ENCODE measurements at places on chromosomes 1 and 21.

GRCh38 chr1:170776777-170777176 lies 112.8 kb downstream of the PRRX1 start:
- DNase-seq: no peak

GRCh38 chr1:109091078-109091838 lies 694 bp downstream of the TMEM167B start:
- peak; percentile 50 for DNase-seq

DNA sequence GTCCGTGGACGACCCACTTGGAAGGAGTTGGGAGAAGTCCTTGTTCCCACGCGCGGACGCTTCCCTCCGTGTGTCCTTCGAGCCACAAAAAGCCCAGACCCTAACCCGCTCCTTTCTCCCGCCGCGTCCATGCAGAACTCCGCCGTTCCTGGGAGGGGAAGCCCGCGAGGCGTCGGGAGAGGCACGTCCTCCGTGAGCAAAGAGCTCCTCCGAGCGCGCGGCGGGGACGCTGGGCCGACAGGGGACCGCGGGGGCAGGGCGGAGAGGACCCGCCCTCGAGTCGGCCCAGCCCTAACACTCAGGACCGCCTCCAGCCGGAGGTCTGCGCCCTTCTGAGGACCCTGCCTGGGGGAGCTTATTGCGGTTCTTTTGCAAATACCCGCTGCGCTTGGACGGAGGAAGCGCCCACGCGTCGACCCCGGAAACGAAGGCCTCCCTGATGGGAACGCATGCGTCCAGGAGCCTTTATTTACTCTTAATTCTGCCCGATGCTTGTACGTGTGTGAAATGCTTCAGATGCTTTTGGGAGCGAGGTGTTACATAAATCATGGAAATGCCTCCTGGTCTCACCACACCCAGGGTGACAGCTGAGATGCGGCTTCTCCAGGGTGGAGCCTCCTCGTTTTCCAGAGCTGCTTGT lies 32.4 kb downstream of the PRMT2 start:
- peak; percentile 73 for DNase-seq

- peak; percentile 40 for DNase-seq
Observed at GRCh38 chr1:167720965-167721616, 691 bp upstream of the MPZL1 start.

DNA sequence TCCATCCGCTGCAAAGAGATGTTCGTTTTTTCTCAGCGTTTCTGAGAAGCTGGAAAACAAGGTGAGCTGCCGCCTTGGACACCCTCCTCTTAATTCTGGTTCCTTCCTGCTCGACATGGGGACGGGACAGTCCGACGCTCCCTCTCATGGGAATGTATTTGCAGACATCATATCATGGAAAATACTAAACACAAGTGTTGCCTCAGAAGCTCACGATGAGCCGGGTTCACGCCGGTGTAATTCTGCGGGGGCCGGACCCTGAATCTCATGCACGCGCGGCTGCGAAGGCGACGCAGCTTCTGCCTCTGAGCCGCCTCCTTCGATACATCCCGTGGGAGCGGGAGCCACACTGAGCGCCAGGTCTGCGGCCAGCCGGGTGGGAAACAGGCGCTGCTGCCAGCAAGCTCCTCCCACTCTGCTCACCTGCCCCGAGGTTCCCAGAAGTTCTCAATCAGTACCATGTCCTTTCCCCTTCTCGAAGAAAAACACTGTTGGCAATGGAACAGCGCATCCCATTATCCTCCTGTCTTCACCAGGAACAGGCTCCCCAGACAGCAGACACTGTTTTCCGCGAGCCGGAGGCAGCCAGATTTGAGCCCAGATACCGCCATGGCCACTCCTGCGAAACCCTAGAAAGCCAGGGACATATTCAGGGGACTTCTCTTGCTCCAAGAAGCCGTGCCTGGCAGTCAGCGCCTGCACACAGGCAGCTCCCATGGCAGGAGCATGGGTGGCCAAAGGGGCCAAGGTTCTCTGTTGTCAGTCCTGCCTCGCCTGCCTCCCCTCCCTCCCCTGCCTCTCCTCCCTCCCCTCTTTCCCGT lies 98.0 kb downstream of the WDR4 start:
- DNase-seq: peak; percentile 2

DNA sequence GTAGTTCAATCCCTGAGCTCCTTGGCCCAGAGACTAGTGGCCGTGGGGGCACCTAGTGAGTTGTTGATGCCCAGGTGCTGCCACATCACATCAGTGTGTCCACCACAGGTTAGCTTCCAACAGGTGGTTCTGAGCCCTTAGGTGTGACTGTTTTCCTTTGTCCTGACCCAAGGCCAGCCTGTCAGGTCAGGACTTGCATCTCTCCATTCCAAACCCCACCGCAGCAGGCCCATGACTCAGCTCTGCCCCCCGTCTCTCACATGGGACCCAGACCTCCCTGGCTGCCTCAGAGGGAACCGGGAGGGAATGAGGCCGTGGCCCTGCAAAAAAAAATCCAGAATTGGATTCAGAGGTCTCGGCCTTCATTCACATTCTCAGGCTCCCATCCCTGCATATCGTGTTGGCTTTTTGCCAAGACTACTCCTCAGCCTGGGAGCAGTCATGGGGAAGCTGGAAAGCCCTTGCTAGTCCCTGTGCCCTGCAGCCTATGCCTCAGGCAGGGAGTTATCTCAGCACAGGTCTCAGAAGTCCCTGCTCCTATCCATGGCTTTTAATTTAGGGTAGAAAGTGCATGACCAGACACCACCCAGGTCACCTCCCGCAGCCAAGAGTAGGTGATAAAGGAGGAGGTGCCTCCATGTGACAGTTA lies 7.2 kb downstream of the INAVA start:
- no peak for DNase-seq

DNA sequence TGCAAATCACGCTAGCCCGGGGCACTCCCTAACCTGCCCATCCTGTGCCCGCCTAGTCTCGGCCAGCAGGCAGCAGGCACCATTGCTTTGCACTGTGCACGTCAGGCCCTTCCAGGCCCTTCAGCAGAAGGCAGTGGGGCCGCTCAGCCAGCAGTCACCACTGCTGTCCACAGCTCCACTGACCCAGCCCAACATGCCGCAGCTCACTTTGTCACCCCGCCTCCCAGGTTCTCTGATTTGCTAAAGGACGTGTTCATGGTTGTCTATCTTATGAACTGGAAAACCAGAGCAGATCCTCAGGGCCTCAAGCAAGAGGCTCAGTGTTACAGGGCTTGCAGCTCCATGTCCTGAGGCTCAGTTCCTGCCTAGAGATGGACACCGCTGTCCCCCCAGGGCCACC lies 14.2 kb upstream of the SPOCD1 start:
- no peak for DNase-seq

- peak; percentile 97 for DNase-seq
Observed at GRCh38 chr21:21200103-21200938, 202.1 kb downstream of the NCAM2 start.

- DNase-seq: no peak
Observed at GRCh38 chr1:25074351-25075227, 144.5 kb upstream of the RUNX3 start.

- no peak for DNase-seq
Observed at GRCh38 chr1:10383630-10384029, 15.2 kb upstream of the PGD start.

GRCh38 chr1:74729741-74730478 lies 2.9 kb downstream of the CRYZ start:
- DNase-seq: peak; percentile 77

- no peak for DNase-seq
Observed at GRCh38 chr1:230215529-230215928, 148.5 kb downstream of the GALNT2 start.

GRCh38 chr1:65921446-65921845 lies 128.8 kb downstream of the PDE4B start:
- DNase-seq: no peak

- DNase-seq: no peak
Observed at GRCh38 chr1:34296059-34296458, 119.4 kb downstream of the C1orf94 start.

DNA sequence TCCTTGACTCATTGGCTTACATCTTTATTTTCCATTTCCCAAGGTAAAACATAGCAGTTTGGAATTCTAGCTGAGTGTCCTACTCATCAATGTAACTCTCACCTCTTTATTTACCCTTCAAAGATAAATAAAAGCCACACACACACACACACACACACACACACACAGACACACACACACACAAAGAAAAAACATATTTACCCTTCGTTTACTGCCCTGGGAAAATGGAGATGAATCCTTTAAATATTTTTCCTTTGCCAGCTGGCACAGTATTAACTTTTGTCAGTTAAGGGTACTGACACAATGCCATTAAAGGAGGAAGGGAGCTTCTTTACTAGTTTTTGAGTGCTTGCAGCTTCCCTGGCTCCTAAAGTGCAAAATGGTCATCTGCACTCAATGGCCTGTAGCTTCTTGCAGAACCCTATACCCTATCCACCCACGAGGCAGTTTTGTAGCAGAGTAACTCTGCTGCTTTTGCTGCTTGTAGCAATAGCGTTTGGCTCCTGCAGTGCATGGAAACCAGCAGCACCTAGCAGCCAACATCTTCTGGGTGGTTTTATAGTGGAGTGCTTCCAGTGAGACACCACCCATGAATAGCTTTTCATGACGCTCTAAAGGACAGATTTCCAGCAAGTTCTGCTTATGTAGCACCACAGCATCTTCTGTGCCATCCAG lies 103.7 kb downstream of the HS2ST1 start:
- no peak for DNase-seq

DNA sequence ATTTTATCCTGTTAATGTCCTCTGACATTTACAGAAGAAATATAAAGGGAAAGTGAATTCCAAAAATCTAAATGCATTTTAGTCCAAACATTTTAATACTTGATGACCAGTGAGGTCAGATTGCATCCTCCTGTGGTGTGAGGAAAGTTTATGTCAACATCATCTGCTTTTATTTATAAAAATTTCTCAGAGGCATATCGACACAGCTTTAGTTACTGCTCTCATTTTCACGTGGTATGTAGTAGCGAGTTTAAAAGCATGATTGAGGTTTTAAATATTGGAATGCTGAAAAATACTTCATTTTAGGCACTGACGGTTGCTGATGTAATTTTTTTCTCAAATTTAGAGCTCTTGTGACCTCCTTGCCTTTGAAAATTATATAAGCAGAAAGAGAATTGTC lies 234.8 kb downstream of the HMCN1 start:
- peak; percentile 34 for DNase-seq

DNA sequence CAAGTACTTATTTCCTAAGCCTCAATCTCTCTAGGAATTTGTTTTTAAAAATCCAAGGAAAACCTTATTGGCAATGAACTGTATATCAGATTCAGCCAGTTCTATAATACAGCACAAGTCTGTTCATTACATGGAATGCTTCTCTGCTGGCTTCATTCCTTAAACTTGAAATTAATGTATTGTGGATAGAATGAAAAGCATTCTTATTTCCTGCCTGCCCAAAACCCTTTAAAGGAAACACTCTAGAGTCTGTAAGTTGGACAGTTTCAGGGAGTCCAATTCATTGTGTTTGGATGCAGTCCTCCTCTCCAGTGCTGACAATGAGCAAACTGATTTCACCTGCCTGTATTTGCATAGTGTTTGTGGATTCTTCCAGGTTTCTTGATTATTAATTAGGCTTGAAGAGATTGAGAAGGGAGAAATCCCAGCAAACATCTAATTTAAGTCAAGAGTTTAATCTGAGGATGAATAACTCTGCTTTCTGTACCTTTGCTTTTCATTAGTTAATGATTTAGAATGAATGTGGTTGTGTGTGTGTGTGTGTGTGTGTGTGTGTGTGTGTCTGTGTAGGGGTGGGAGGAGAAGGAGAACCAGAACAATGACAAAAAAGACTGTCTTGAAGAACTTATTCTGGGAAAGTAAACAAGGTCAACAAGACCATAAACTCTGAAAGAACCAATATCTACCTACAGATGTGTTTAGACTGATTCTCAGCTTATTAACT lies 61.2 kb downstream of the CACHD1 start:
- no peak for DNase-seq

DNA sequence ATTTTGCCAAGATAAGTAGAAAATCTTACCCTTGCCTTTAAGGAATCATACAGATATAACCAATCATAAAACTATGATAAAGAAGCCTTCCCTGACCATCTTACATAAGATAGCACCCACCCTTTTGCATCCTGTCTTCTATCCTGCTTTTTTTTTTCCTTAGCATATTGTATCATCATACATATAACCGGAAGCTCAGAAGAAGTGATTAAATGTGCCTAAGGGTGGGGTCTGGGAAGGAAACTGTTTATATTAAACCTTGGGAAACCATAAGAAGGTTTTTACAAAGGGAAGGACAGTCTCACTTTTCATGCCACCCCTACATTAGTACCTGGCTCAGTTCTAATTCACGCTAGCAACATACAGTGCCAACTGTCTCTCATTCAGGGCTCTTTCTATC lies 66.8 kb downstream of the LUZP1 start:
- no peak for DNase-seq

DNA sequence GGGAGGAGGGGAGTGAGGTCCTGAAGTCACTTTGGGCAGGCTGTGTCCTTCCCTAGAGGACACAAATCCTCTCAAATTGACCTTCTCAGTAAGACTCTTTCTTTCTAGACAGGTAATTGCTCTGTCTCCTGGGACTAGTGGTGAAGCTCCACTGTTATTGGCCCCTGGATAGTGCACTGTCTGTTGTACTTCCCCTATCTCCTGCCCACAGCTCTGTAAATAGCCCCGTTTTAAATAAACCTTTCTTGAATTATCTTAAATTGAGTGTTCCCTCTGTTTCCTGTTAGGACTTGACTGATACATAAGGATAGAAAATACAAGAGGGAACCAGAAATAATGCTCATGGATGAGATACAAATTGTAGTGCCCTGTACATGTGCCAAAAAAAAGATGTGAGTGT lies 229.5 kb upstream of the USP24 start:
- no peak for DNase-seq

DNA sequence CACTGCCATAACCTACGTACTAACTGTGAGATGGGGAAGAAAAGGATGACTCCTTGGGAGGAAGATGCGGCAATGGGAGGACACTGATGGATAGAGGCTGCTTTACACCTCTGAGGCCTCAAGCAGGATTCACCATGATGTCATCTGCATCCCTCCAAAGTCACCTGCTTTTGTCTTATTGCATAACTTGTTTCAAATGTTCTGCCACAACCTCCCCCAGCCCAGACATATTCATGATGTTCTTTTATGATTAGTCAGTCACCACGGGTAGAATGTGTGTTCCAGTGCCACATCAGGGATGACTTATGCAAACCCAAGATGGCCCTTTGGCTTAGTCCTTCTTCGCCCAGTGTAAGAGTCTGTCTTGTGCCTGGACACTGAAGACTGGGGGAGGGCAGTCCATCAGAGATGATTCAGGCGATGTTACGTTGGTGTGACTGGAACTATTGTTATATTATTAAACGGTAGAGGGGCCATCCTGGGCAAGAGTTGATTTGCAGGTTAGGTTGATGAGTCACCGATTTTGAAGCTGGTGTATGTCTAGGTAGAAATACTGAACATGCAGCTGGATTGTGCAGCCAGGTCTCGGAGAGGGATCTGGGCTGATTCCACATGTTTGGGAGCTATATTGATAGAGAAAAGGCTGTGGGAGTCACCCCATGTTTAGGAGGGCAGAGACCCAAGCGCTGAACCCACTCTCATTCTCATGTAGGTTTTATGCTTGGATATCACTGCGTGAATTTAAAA lies 32.6 kb downstream of the RYR2 start:
- DNase-seq: no peak

DNA sequence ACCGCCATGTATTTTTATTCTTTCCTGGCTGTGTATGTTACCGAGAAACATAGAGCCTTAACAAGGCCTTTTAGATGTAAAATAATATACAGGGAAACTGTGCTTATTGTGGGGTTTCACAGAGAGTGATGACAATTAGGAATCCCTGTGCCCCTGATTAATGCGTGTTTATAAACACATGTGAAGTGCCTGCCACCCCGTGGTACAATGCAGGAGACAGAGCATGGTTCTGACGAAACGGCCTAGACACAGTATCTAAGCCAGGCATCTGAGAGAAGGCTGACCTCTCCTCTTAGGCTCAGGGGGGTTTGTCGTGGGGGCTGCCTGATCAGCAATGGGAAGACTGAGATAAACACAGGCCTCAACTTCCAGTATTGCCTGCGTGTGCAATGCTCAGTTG lies 200.0 kb downstream of the AJAP1 start:
- DNase-seq: no peak
